ENCODE measurements at places on chromosomes 2 and 18. TPM values are rescaled to one million over a fixed set of nuclear protein-coding genes. Genes with fewer than 3 reads are reported as not detected.

C2orf80 gene
- 0.37 TPM for total RNA-seq

FBLN7 gene
- total RNA-seq, result 4.4 TPM

BMP10 gene
- total RNA-seq, result not detected

GALR1 gene
- total RNA-seq, result 1.1 TPM

ANKRD23 gene
- total RNA-seq, result 2.6 TPM

SNORC gene
- 0.48 TPM for total RNA-seq

GNAL gene
- 6.1 TPM for total RNA-seq

ACP1 gene
- total RNA-seq, result 132 TPM
